Gastroesophageal sphincter (tissue), 4 donors: ENCODE measurements at places on chromosomes 11 and 22.

DNA sequence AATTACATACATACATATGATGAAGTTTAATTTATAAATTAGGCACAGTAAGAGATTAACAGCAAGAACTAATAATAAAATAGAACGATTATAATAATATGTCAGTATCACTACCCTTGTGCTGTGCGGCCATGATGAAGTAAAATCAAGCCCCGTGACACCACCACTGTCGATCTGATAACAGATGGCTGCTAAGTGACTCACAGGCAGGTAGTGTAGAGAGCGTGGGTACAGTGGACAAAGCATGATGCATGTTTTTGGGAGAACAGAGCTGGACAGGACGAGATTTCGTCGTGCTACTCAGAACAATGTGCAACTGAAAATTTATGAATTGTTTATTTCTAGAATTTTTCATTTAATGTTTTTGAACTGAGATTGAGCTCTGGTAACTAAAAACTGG lies 108.4 kb upstream of the TIMP3 start:
- ATAC-seq: no peak

DNA sequence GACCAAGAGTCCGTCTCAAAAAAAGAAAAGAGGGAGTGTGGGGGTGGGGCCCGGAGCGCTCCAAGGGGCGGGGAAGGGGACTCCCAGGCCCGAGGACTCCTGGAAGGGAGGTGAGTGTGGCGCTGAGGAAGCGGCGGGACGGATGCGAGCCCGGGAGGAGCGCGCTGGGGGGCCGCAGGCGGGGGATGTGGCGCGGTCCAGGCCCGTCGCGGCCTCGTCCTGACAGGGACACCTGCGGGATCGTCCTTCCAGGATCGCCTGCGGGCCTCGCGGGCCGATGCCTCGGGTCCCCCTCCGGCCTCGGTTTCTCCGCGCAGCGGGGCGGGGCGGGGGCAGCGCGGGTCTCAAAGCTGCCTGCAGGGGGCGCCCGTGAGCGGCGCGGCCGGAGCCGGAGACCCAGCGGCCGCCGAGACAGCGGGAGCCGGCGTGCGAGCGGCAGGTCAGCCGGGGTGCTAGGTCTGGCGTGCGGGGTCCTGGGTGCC lies 3.8 kb upstream of the ADORA2A start:
- peak; percentile 79 for ATAC-seq

GRCh38 chr22:49021926-49022815 lies 805.5 kb downstream of the BRD1 start:
- no peak for ATAC-seq

GRCh38 chr11:111344032-111344431 lies 35.0 kb downstream of the POU2AF1 start:
- ATAC-seq: peak; percentile 86

- ATAC-seq: no peak
These were observed 263.9 kb downstream of the SBF2 start for GRCh38 chr11:10030122-10030490.

DNA sequence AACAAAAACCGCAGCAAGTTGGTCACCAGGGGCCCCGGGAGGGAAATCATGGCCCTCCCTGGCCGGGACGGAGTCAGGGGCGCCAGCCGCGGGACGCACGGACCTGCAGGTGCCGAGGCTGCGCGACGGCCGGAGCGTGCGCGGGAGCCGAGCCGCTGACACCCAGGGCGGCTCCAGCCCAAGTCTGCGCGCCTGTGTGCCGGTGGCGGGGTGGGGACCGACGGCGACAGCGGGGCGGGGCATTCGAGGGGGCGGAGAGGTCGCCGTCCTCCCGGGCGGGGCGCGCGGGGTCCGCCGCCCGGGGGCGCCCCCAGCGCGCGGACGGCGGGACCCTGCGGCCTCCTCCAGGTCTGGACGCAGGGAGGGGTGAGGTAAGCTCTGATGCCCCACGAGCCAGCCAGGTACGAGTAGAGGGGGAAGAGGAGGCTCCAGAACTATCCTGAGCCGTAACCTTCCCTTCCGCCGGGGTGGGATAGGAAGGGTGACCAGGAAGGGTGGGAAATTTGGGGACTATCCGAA lies at the start of gene ESAM:
Gene ESAM (minus strand): TSS at position 186 of the 519 bp plus-strand sequence. CDS start 136 bp downstream, at position 50.
- no peak for ATAC-seq

DNA sequence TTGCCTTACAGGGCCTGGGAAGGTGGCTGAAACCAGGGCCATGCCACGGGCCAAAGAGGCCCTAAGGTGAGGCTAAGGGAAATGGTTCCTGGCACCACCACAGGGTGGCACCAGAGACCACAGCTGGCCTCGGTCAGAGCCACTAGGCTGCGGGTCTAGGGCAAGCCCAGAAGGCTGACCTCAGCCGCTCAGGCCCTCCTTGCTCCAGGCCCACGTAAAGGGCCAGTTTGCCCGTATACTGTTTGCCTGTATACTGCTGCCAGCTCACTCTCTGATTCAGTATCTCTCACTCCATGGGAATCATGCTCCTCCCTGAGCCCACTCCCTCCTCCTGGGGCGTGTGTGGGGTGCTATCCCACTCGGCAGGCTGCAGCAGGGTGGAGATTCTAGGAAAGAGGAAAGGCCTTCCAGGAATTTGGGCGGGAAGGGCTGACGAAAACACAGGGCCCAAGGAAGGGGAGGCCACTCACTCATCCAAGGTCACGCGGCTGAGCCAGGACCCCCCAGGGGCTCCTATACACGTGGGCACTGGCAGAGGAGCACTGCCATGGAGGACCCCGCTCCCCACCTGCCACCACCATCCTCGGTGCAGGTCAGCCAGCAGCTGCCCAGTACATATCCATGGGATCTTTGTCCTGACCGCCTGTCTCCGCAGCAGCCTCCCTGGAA lies 62.4 kb downstream of the NECTIN1 start:
- ATAC-seq: peak; percentile 86
